ENCODE measurements at places on chromosomes 4 and X. TPM values are rescaled to one million over a fixed set of nuclear protein-coding genes. Genes with fewer than 3 reads are reported as not detected.

DNA sequence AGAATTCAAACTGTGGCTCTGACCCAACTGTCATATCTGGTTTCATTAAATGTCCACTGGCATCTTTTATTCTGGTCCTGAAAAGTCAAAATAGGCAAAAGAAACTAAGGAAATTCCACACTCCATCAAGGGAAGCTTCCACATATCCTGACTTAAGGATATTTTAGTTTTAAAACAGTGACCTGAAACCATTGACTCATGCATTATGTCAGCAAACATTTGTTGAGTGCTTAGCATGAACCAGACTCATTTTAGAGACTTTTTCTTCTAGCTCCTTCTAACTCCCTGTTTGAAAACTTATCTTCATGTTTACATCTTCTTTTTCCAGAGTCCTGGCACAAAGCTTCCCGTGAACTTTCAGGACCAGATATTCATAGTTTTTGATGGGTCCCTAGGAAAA, 6.9 kb upstream of the CXCL1 start:
- no peak for DNase-seq

DNA sequence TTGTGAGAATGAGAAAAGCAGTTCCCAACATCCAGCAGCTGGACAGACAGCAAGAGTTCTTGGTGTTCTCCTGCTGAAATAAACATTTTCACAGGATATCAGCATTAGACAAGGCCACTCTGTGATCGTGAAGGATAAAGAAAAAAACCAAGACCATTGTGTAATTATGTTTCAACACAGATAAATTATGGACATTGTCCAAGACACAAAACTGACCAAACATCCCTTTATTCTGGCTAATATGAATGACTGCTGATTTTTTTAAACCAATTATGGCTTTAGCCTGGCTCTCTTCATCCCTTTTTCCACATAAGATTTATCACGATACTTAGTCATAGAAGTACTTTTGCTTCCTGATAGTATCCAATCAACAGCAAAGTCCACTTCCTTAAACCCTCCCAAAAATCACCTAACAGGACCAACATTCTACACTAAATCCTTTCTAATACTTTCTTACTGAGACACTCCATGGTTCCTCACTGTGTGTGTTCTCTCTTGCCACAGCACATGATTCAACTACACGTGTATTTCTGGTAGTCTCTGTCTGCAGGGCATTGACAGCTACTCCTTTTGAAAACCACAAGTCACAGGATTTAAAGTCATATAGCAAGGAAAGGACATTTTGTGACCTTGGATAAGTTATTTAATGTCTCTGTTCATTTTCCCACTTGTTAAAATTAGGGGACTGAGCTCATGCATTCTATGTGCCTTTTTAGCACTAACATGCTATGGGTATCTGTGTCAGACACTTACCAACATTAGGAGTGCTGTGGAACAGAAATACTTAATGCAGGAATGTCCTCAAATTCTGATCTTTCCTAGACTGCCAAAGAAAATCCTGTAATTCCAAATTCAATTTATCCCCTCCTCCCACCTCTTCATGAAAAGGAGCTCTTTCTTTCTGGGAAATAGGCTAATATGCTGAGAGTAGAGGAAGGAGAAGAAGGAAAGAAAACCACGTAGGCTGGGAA, 137.2 kb upstream of the PGRMC2 start:
- DNase-seq: no peak

GRCh38 chr4:80592950-80593349, 257.4 kb downstream of the CFAP299 start:
- DNase-seq: no peak

DNA sequence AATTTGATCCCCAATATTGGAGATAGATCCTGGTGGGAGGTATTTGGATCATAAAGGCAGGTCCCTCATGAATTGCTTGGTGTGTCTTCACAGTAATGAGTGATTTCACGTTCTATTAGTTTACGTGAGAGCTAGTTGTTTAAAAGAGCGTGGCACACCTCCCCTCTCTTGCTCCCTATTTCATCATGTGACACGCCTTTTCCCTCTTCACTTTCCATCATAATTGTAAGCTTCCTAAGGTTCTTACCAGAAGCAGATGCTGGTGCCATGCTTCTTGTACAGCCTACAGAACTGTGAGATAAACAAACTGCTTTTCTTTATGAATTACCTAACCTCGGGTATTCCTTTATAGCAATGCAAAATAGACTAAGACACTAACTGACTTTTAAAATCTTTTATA, 34.0 kb upstream of the FMR1 start:
- no peak for DNase-seq

POU3F4 gene
- not detected for total RNA-seq

PWWP3B gene
- total RNA-seq: not detected

XAGE2 gene
- total RNA-seq: not detected

DNA sequence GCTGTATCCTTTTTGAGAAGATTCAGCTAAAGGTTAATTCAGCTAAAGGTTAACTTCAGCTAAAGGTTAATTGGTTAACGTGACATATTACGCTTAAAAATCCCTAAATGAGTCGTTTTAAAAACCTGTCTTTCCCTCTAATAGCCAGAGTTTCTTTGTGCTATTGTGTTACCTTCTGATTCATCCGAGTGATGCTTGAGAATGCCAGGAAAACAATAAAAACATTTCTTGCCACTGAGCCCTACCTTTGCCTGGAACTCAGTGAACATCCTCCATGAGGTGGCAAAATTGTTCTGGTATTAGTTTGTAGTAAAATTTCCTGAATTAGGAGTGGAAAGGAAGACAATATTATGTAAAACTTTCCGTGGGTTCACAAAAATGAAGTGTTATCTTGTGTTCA, 13.7 kb upstream of the TMPRSS11E start:
- DNase-seq: no peak

GRCh38 chrX:105822138-105823091, at the start of gene NRK:
TSS of gene NRK (plus strand) at chrX:105822539. CDS start at chrX:105822846, 307 bp downstream.
- DNase-seq: no peak

DNA sequence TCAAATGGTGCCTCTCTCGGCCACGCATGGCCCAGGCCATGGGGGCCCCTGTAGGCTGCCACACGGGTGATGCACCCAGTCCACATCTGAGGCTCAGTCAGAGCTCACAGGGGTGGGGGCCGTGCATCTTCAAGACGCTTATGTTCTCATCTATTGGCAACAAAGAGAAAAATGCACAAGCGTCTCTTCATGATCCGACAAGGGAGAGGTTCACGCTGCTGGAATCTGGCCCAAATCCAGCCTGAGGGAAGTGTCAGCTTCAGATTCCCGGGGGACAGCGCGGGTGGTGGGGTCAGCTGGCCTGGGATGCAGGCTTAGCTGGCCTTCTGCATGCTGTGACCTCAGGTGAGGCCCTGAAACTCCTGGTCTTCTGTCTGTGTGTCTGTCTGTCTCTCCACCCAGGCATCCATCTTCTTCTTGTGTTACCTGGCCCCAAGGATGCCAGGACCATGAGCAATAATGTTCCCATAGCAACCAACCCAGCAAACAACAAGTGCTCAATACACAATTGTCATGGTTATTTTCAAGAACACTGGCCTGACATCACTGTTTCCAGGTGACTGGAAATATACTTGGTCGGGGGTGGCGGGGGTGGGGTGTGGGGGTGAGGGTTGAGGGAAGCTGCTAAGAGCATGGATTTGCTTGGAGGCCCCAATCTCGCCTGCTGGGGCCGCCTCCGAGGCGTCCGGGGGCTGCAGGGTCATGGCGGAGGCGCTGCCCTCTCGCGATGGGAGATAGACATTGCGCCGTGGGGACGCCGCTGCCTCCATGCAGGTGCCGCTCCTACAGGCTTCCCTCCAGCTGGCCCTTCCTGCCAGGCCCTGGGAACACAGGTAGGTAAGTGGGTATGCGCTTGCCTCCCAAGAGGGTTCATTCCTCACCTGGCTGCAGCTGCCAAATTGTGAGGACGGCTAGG, 48.3 kb downstream of the ABLIM2 start:
- DNase-seq: no peak

Measured in esophagus squamous epithelium (tissue), 5 donors.